ENCODE measurements at places on chromosomes 13 and 19. TPM values are rescaled to one million over a fixed set of nuclear protein-coding genes. Genes with fewer than 3 reads are reported as not detected.

DNA sequence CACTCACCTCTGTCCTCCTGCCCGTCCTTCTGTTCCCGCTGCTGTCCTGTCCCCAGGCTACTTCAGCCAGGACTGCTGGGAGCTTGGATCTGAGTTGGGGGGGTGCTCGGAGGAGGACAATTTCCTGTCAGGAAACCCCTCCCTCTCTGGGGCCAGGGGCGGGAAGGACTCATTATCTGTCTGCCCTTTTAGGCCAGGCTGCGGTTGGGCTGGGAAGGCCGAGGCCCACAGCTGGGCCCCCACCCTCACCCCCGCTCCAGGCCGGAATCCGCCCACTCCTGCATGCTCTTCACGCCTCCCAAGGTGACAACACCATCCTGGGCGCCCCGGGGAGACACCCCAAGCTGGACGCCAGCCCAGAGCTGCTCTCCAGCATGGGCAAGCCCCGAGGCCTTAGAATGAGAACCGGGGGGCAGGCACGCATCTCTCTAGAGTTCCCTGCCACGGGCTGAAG lies at the start of gene EXOC3L2:
EXOC3L2 (minus strand) TSS at position 74 of the 454 bp plus-strand sequence. CDS start 6,362 bp downstream, outside the sequence.
- H3K27me3 ChIP-seq = no peaks in the 10 kb centered on the region
- no peak within 1 kb of the TSS for H3K4me3 ChIP-seq
- no peak for DNase-seq
- H3K27ac ChIP-seq = no peak within 1 kb of the TSS
- H3K4me1 ChIP-seq = peaks cover 30% of the 10 kb centered on the region

DNA sequence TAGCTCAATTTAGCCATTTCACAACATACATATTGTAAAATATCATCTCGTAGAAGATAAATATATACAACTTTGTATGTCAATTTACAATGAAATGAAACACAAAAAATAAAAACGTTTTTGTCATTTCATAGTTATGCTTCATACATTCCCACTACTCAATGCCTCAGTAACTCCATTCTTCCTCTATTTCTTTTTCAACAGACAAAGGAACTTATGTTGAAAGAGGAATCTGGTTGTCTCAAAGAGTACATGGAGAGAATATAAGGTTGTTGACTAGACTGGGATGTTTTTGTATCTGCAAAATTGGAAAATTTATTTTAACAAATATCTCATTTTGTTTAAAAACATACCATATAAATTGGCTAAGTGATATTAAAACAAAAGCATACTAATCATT lies 12.8 kb downstream of the KCTD12 start:
- peaks cover 18% of the 10 kb centered on the region for H3K4me1 ChIP-seq
- H3K36me3 ChIP-seq = no peaks in the 10 kb centered on the region
- no peak for DNase-seq

- peaks cover 5% of the 10 kb centered on the region for H3K36me3 ChIP-seq
- H3K4me1 ChIP-seq = no peaks in the 10 kb centered on the region
These were observed 7.5 kb upstream of the TM6SF2 start for GRCh38 chr19:19280561-19280960.

Gene FXYD1
- not detected for total RNA-seq

Gene CYP4F22
- total RNA-seq = not detected
